ENCODE measurements at places on chromosomes 16 and 17.

DNA sequence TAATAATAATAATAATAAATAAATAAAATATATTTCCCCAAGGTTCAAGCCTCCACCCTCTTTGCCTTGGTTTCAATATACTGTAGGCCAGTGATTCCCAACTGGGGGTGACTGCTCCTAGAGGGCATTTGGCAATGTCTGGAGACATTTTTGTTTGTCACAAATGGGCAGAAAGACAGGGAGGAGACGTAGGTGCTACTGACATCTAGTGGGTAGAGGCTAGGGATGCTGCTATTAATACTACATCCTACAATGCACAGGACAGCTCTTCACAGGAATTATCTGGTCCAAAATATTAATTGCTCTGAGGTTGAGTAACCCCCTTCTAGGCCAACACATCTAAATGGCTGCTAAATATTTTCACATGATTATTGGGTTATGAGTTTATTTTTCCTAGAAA lies 12.8 kb upstream of the PRR14 start:
- DNase-seq, result no peak

GRCh38 chr17:81720267-81721071 lies 8.4 kb downstream of the SLC25A10 start:
- DNase-seq, result no peak

- no peak for DNase-seq
Measured at GRCh38 chr17:59863616-59864015, 29.1 kb downstream of the TUBD1 start.

DNA sequence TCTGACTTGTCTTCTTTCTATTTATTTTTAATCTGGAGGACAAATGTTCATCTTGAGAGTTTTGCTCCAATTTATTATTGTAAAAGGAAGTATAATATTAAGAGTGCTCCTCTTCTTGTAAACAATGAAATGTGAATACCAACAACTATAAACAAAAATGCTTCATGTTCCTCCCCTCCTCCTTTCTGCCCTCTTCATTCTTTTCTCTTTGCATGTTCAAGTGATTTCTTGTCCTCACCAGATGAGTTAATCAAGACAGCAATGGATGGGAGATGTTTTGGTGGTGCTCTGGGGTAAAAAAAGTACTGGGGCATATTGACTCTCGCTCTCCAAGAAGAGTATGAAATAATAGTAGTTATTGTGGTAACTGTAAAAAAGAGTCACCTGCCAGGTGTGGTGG lies 24.3 kb downstream of the ITGB3 start:
- DNase-seq, result no peak

DNA sequence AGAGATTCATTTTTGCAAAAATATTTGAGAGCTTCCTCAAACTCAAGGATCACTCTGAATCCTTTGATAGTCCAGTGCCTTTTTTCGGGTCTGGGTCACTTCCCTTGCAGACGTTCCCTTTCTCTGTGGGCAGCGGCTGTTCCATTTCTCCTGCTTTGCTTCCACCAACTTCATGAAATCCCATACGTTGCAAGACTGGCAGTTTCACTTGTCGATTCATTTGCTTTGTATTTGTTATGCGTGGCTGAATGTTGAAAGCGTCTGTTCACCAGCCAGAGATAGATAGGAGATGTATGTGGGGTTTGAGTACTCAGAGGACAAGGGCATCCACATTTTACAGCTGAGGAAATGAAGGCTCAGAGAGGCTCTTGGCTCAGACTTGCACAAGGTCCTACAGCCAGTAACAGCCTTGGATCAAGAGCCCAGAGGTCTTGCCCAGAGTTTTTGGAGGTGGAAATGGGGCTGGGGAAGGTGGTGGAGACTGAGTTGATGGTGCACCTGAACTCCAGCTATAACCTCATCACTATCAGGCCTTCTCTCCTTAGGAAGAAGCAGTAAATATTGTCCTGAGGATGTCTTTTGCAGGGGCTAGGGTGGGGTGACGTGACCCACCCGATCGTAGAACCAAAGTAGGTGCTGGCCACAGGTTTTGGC lies 1.3 kb upstream of the CCDC102A start:
- DNase-seq, result no peak

DNA sequence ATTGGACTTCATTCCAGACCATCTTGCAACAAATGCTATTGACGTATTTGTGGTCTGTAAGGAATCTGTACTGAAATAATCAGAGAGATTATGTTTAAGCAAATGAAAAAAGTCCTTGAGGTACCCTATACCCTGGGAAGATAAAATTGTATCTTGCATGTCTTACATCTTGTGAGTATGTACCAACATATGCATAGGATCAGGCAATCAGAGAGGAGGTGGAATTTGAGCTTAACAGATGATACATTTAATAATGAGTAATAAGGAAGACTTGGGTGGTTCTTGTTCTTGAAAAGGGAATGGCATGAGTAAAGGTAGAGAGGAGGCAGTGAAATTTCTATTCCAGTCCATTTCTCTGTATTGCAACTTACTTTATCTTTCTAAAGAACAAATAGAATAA lies 10.6 kb downstream of the MOSMO start:
- DNase-seq, result no peak

DNA sequence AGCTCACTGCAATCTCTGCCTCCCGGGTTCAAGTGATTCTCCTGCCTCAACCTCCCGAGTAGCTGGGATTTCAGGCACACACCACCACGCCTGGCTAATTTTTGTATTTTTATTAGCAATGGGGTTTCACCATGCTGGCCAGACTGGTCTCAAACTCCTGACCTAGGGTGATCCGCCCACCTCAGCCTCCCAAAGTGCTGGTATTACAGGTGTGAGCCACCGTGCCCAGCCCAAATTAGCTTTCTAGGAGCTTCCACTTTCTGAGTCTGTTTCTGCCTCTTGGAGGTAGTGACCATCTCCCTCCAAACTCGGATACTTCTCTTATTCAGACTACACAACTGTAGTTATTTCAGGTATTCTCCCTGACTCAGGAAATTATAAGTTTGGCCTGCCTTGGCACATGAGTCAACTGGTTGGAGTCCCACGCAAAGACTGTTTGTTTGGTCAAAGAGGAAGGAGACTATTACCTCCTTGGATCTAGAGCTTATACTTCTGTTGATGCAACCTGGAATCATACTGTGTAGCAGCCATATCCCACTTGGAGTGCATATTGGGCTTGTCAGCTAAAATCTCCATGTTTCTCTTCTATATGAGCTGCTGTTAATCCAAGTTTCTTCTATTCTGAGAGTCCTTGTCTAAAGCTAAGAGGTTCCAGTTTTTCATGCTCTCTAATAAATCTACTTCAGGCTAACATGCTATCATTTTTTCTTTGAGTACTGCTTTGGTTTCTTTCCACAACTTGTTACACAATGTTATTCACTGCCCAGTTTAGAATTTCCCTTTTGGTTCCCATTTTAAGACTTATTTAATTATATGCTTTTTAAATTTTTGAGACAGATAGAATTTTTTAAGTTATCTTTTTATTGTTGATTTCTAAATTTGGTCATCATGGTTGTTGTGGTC lies 7.5 kb downstream of the IL4R start:
- no peak for DNase-seq

- DNase-seq, result peak; percentile 65
Measured at GRCh38 chr17:43599835-43600234, 53.7 kb upstream of the ETV4 start.

DNA sequence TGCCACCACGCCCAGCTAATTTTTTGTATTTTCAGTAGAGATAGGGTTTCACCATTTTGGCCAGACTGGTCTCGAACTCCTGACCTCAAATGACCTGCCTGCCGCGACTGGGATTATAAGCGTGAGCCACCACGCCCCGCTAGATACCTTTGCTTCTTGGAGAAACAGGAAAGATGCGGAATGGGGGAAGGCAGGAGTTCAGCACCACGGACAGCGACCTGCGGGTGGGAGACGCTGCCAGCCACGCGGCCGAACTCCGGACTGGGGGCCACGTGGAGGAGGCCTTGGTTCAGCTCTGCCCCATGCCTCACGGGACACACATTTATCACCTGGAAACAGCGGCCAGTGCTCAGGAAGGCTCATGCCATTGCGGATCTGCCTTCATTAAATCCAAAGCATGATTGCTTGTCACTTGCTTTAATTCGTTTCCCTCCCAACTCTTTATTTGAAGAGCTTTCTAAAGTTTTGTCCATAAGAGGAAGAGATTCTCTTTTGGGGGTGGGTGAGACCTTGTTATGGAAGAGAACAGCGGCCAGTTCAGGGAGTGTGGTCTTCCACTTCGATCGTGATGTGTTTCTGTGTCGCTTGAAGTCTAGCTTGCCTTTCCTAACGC lies 219.9 kb downstream of the ENGASE start:
- DNase-seq, result no peak

DNA sequence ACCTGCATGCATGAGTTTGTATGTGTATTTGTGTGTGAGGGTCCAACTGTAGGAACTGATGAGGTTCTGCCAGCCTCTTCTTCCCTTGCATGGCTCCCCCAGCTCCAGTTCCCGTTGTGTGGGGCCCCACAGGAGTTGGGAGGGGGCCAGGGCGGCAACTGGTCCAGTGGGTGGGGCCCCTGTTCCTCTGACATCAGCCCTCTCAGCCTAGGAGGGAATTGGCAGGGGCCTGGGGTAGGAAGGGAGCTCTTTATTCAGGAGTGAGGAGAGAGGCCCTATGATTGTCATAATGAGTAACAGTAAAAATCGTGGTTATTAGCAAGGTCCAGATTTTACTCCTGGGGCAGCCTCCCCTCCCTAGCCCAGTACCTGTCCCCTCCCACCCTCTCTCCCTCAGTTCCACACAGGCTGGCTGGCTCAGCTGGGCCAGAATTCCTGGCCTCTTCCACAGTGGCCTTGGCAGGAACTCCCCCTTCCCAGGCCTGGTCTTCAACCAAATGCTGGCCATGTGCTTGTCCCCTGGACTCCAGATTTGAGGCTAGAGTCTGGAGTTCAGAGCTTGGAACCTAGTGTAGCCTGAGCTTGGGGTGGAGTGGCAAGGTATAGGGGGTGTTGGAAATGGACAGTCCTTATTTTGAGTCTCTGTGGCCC lies 18.9 kb downstream of the RARA start:
- DNase-seq, result no peak

DNA sequence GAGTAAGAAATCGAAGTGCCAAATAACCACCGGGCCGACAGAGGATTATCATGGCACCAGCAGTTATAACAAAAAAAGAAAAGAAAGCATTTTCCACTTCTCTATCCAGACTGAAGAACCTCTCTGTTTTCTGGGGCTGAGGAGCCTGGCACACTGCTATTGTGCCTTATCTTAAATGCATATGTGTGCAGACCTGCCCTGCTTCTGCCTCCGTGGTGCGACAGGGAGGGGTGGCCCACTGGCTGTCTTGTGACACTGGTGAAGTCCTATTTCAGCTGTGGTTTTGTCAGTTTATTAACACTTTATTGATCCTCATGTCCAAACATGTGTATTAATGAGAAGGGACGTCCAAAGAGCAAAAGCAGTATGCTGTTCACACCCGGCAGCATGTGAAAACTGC lies 55.4 kb downstream of the CDK5R1 start:
- no peak for DNase-seq

- DNase-seq, result no peak
Measured at GRCh38 chr16:149024-149660, 3.3 kb upstream of the HBZ start.

DNA sequence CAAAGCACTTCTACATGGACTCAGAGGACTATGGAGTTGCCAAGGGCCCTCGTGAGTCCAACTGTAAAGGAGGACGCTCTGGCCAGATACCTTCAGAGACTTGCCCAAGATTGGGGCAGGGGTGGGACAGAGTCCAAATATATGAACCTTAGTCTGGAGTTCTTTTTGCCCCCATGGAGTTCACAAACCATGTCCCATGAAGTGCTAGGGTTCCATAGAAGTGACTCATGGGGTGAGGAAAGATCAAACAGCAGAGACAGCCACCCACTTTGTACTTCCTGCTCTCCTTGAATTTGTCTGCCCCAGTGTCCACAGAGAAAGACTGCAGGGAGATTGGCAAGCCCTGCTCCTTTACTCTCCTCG lies 29.0 kb downstream of the SRL start:
- peak; percentile 20 for DNase-seq

DNA sequence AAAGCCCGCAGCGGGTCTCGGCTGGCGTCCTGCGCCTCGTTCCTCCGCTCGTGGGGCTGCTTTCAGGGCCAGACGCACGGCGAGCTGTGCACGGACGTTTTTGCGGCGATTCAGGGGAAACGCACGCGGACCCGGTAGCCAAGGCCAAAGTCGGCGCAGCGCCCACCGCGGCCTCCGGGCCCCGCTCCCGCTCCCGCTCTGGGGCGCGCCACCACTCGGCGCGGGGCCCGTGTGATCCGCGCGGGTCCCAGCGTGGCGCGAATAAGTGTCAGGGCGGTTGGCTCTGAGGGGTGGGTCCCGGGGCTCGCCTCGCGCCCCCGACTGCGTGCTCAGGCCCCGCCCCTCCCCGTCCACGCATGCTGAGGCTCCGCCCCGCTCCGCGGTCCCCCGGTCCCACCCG lies 694 bp upstream of the TBCD start:
- no peak for DNase-seq

DNA sequence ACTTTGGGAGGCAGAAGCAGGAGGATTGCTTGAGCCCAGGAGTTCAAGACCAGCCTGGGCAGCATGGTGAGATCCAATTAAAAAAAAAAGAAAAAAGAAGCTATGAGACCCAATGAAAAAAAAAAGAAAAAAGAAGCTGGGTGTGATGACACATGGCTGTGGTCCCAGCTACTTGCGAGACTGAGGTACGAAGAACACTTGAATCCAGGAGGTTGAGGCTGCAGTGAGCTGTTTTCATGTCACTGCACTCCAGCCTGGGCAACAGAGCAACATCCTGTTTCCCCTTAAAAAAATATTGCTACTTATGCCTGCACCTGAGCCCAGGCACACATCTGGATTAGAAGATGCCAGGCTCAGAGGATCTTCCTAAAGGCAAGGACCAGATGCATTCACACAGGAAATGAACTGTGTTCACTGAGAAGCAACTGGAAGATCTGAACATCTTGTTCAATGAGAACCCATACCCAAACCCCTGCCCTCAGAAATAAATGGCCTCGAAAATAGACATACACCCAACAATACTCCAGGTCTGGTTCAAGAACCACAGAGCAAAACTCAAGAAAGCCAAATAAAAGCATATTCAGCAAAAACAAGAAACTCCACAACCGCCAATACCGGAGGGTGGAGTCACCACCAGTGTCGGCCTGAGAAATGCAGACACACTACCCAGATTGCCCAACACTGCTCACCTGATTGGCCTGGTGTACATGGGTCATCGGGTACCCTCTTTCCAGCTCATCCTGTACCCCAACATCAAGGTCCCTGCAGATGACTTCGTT lies 4.4 kb downstream of the RNF135 start:
- no peak for DNase-seq

DNA sequence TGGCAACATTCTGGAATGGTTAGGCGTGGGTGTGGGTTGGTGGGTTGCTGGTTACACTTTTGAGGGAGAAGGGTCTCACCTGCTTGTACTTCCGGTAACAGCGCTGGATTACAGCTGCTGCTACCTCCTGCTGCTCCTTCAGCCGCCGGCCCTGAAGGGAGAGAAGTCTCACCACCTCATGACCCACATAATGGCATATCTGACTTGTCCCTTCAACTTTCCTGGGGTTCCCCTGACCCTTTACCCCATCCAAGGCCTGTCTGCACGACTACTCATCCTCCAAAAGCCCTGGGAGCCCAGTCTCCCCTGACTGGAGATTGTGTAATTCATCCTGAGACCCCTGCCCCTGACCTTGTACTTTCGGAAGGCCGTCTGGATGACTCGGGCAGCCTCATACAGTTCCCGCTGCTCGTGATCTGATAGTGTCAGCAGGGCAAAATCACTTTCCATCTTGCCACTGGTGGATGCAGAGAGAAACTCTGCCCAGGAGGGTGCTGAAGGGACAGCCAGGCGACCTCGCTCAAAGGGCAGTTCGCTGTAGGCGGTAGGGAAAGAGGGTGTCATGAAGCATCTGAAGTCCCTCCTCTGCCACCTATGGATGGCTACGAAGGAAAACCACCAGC lies 2.0 kb upstream of the SPAG7 start:
- DNase-seq, result no peak

- no peak for DNase-seq
Measured at GRCh38 chr16:76748461-76749348, 442.3 kb upstream of the MON1B start.
